ENCODE measurements at places on chromosomes 13 and 19.
A peak's percentile ranks its signal among the peaks of the same experiment; 100 is the strongest.

DNA sequence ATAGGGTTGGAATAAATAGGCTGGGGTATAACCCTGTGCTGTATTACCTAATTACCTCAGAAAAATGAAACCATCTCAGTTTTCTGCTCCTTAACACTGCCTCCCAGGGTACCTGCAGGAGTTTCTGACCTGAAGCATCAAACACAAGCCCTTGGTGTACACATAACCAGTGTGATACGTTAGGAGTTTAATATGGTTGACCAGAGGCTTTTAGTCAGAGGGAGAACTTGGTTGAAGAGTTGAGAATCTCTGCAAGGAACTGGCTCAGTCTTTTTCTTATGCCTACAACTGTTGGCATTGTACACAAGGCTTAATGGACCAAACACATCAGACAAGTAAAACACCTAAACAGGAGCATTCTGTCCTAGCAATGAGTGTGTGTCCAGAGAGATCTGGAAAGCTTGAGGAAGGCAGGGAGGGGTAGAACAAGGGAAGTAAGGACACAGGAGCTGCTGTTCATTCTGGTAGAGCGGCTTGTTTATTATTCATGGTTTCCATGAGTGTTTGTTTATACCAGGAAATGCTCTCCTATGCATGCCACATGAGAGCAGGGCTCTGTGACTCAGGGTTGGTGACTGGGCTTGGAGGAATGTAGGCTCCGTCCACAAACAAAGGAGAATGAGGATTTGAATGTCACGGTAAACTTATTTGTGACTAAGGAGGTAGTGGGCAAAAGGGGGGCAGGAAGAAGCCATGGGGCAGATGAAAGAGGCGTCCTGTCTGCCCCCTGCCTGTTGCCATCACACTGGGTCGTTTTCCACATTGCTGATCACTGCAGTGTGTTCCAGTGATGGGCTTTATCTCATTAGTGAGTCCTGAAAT lies 11.9 kb upstream of the SPATA13 start:
- no peak for DNase-seq

GRCh38 chr19:35843676-35844481 lies 8.4 kb downstream of the NPHS1 start:
- peak; percentile 27 for DNase-seq

DNA sequence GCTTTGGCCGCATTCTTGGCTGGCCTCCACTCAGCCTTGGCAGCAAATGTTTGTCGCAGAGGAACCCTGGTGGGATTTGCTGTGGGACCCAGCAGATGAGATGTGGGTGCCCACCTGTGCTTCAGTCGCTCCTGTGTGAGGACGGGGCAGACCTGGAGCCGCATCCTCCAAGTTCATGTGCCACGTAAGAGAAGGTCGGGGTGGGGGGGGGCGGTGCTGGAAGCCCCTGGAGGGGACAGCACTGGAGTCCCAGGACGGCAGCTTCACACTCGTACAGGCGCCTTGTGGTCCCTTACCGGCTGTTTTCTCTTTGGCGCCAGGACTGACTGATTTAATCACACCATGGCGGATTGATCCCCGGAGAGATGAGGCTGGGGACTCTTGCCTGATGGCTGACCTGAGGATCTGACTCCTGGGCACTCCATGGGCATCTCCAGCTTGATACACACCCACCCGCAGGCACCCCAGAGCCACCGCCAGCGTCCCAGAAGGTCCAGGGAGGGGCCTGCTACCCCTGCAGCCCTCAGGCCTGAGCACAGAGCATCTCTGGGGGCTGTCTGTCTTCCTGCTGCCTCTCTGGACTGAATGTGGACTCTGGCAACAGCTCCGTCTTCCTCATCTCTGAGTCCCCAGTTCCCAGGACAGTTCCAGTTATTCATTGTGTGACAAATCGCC lies 10.0 kb upstream of the GRTP1 start:
- no peak for DNase-seq

DNA sequence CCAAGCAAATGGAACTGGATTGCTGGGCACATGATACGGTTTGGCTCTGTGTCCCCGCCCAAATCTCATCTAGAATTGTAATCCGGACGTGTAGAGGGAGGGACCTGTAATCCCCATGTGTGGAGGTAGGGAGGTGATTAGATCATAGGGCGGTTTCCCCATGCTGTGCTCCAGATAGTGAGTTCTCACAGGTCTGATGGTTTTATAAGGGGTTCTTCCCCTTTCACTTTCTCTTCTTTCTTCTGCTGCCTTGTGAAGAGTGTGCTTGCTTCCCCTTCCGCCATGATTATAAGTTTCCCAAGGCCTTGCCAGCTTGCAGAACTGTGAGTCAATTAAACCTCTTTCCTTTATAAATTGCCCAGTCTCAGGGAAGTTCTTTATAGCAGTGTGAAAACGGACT lies 32.6 kb upstream of the MTIF3 start:
- no peak for DNase-seq

- DNase-seq, result no peak
Observed at GRCh38 chr19:295687-296370, 4.6 kb upstream of the PLPP2 start.

DNA sequence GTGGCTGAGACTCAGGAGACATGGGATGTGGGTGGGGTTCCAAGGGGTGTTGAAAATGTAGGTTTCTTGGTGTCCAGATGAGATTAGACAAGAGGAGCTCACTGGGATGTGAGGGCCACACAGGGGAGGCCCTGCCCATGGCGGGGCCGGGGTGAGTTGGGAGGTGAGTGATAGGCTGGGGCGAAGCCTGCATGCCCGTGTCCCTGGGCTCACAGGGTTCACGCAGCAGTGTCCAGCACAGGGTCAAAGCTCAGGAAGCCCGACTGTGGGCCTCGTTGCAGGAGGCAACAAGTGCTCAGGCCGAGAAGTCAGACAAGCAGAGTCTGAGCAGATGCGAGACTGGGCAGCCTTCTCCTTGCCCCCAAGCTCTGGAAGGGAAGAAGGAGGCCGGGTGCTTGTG lies 27.2 kb downstream of the CCDC8 start:
- no peak for DNase-seq

DNA sequence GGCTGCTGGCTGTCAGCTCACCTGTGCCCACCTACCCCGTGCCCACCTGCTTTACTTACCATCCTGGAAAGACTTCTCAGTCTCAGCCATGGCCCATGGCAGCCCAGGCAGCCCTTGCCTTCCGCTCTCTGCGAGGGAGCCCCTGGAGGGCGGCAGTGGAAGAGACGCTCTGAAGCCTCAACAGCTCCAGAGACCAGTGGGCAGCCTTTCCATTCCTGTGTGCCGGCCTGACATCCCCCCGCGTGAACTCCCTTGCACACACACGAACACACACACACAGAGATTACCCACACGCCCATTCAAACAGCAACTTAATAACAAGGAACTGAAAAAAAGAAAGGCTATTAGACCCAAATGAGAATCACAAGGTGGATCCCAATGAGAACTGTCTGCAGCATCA lies 14.2 kb upstream of the RASA3 start:
- peak; percentile 45 for DNase-seq

Data from cardiac muscle cell (in vitro differentiated cells and primary cell).